ENCODE measurements at places on chromosomes 13 and 19.

DNA sequence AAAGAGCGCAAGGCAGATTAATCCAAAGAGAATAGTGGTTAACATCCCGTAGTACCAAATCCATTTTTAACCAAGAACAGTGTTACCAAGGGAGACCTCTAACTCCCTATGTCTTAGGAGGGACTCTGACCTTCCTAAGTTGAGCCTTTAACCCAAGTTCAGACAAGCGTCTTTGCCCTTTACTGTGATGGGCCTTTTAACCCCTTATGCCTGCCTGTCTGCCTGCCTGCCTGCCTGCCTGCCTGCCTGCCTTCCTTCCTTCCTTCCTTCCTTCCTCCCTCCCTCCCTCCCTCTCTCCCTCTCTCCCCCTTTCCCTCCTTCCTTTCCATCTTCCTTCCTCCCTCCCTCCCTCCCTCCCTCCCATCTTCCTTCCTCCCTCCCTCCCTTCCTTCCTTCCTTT is 32.6 kb downstream of the CEACAM1 start:
- no peak for DNase-seq

GRCh38 chr19:48681127-48681470 is 8.3 kb upstream of the NTN5 start:
- DNase-seq, result peak; percentile 96

DNA sequence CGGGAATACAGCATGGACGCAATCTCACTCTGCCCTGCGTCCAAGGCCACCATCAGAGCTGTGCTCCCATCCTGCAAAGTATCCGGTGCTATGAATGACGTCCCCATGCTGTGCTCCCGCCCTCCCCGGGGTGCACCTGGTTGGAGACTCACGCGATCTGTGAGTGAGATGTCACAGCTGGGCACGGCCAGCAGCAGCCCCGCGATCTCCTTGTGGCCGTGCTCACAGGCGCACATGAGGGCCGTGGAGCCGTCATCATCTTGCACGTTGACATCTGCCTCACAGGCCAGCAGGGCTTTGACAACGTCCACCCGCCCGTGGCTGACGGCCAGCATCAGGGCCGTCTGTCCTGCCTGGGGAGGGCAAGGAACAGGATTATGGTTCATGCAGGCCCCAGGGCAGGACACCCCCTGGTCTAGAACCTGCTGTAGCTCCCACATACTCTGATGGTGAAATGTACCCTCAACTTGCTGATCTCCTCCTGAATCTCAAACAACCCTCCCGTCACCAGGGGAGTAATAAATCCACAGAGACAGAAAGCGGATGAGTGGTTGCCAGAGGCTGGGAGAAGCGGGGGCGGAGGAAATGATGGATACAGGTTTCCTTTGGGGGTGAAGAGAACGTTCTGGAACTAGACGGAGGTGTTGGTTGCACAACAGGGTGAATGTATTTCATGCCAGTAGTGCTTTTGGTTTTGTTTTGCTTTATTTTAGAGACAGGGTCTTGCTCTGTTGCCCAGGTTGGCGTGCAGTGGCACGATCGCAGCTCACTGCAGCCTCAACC is 14.5 kb upstream of the SPC24 start:
- DNase-seq, result no peak

- no peak for DNase-seq
Observed at GRCh38 chr19:50602496-50602895, 34.3 kb upstream of the LRRC4B start.

- no peak for DNase-seq
Observed at GRCh38 chr13:20132052-20132634, 28.7 kb downstream of the GJA3 start.

GRCh38 chr19:56270676-56271075 is 1.9 kb upstream of the EDDM13 start:
- no peak for DNase-seq

DNA sequence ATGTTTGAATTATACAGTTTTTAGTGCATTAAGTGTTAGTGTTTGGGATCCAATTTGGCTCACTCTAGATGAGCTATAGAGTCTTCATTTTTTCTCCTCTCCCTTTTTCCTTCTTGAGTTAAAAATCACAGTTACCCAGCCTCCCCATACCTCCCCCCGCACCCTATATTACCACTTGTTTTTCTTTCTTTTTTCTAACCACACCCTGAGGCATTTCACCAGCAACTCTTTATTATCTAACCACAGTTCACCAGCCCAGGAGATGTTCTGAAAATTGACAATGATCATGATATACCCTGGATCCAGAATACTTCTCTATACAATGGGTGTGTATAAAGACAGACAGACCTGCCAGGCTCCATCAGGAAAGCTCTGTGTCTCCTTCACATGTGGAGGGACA is 86.5 kb upstream of the UBL3 start:
- DNase-seq, result no peak

DNA sequence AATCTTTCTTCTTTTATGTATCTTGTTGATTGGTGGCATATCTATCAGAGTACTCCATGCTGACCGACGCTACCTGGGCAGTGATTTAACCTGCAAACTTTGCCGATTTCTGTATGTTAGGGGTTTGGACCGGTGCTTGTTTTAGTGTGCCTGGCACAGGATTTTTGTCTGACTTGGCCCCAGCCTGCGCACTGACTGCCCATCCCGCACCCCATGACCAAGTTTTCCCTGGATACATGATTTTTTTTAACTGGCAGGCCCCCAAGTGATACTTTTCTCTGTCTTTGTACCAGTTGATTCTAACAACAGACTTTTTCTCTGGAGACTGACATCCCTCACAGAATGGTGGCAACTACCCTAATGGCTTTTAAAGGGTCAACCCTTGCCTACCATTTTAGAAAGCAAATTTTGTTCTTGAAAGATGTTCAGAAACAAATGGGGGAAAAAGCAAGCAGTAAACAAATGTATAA is 69.0 kb upstream of the C1QTNF9B start:
- DNase-seq, result no peak

- DNase-seq, result no peak
Observed at GRCh38 chr19:6533746-6534418, 3.1 kb downstream of the TNFSF9 start.

GRCh38 chr19:14147797-14148605 is 11.6 kb upstream of the ASF1B start:
- DNase-seq, result peak; percentile 63
